ENCODE measurements at places on chromosomes 7 and 10.

GRCh38 chr7:121689749-121690148 is 183.2 kb upstream of the PTPRZ1 start:
- no peak for DNase-seq

DNA sequence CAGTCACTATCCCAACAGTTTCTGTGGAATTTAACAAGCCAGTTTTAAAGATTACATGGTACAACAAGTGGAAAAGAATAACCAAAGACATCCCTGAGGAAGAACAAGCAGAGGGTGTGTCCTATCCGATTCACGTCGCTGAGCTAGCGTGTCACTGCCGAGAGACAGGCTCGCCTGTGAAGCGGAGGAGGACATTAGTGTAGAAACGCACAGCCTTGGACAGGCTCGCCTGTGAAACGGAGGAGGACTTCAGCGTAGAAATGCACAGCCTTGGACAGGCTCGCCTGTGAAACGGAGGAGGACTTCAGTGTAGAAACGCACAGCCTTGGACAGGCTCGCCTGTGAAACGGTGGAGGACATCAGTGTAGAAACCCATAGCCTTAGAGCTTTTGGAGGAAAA is 52.7 kb upstream of the INPP5A start:
- DNase-seq, result no peak

DNA sequence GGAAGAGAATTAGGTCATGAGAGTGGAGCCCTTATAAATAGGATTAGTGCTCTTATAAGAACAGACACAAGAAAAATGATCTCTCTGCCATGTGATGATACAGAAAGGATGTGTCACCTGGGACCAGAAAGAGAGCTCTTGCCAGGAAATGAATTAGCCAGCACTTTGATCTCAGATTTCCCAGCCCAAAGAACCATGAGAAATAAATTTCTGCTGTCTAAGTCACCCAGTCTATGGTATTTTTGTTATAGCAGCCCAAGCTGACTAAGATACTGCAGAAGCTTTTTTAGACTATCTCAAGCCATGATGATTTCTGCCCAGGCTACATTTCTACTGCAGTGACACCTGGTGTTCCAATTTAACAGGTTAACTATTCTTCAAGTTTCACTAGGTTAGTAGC is 84.8 kb downstream of the RSU1 start:
- no peak for DNase-seq

DNA sequence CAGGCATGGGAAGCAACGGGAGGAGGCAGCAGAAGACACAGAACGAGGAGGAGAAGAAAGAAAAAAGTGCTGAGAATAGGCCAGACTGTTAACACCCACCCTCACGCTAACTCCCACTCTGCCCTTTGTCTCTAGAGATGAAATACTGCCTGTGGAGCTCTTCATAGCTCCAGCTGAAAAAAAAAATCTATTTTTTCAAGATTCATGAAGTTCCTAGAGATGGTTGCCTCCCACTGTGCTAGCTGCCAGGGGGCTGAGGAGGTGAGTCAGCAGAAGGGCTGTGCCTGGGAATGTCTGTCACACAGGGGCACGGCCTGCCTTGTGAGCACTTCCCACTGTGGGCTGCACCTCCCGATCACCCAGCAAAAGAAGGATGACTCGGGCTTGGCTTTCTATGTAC is 144.5 kb downstream of the RNF216 start:
- DNase-seq, result no peak

GRCh38 chr10:80457554-80458262 is 3.6 kb downstream of the TSPAN14 start:
- no peak for DNase-seq

DNA sequence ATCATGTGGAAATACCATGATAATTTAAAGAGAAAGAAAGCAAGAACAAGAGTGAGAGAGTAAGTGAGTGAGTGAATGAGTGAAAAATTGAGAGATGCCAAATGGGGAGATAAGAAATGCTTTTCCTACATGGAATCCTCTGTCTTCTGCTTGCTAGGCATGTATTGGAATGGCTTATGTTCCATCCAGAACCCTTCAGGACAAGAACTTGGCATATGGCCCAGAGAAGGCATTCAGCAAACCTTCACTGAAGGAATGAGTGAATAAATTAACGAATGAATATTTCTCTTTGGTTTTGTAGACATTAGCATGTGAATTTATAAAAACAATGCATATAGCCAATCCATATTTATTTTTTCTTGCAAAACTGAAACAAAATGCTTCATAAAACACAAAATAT is 162.2 kb downstream of the LRRTM3 start:
- DNase-seq, result no peak

DNA sequence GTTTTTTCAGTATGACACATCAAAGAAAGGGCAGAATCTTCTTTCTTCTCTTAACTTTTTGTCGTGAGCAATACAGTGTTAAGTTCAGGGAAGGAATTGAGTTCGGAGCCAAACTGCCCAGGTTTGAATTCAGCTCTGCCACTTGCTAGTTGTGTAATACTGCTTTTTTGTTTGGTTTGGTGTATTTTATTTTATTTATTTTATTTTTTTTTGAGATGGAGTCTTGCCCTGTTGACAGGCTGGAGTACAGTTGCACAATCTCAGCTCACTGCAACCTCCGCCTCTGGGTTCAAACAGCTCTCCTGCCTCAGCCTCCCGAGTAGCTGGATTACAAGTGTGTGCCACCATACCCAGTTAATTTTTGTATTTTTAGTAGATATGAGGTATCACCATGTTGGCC is 539.8 kb upstream of the GALNT17 start:
- no peak for DNase-seq

- DNase-seq, result no peak
Observed at GRCh38 chr7:8056439-8056838, 87.8 kb downstream of the GLCCI1 start.

DNA sequence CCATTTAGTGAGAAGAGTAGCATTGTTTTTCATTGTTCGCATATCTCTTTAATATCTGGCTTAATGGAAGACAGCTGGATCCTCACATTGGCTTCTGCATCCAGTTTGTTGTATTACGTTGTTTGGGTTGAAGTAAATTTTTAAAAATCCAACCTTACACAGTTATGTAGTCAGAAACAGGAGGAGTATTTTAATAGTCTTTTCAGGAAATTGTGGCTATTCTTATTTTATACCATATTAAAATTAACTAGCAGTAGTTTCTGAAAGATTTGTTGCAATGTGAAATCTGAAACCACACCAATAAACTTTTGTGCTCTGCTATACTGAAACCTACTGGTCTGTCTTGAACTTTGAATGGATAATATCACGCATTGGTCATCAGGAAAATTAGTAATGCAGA is 27.9 kb downstream of the MYPN start:
- DNase-seq, result no peak

All from GM20000 (cell line).